CD8-positive, alpha-beta memory T cell (primary cell): ENCODE measurements at places on chromosomes 3 and 15. TPM values are rescaled to one million over a fixed set of nuclear protein-coding genes. Genes with fewer than 3 reads are reported as not detected.

Gene RTP4
- 2.4 TPM for total RNA-seq

DNA sequence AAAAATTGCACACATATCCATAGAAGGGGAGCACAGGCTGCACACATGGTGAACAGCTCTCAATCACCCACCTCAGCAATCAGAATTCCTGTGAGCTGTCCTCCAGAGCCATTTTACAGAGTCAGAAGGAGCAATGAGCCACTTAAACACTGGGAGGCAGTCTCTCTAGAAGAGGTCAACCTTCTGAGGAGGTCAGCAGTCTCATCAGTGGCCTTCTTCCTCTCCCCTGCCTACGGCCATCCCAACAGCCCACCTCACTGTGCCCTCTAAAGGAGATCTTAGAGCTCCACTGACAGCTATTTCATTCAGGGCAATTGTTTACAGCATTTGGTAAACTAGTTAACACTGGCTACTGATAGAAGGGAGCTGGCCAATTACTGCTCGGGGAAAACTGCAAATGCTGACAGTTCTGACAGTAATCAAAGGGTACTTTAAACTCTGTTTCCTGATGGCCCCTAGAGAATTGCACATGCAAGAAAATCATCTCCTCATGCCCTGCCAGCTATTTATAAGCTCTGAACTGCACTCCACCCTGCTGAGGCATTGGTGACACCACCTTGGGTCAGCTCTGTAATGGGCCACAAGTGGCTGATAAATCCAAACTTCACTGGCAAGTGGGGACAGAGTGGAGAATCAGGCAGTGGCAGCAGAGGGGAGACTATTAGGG, 42.1 kb upstream of the TSPAN3 start:
- DNase-seq = no peak

DNA sequence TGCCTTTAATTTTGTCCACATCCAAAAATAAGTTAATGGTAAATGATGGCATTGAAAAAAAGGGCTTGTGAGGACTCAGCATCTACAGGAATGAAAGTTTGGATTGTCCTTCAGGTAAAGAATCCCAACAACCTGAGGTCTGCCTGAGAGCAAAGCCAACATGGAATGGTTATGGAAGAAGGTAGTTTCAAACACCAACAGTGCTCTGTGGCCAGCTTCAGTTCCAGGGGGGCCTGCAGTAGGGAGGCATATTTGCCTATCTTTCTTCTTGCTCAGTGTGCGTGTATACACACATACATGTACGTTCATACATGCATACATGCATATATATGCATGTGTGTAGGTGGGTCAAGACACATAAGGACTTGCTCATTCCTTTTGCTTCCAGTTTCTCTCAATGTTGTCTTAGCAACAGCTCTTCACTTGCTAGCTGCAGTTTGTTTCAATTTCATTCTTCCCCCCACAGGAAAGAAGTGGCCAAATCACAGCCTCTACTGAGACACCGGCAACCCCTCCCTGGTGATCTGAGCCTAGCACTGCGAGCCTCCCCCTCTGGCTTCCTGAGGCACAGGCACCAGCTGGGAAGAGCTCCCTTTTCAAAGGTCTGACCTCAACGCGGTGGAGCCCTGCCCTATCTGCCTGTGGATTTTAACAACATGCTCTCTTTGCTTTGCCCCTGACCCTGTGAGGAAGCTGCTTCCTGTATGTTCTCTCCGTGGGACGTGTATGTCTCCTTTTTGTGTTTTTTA, 146.2 kb downstream of the KLF13 start:
- DNase-seq = peak; percentile 63

Gene CCDC71
- total RNA-seq = 32.1 TPM

DNA sequence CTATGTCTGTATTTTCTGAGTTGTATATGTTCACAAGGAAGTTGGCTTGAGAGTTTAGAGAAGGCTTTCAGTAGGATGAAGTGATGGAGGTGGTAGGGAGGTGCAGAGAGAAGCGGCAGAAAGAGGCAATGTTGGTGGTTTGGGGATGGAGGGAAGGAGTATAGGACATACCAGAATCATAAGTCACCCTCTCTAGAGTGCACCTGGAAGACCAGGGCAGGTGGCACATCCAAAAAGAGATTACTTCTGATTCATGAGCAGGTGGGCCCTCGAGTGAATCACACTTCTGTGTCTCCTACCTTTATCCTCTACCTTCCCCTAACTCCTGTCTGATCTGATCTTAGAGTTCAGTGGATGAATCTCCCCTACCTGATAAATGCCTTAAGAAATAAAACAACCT, 41.8 kb upstream of the MRPL3 start:
- DNase-seq = no peak

GRCh38 chr3:144112036-144112435, 140.4 kb downstream of the DIPK2A start:
- DNase-seq = no peak

Gene ACKR4
- not detected for total RNA-seq

Gene GOLGA8K
- total RNA-seq = 0.13 TPM

GRCh38 chr3:130711565-130712324, 34.9 kb downstream of the PIK3R4 start:
- DNase-seq = no peak

GRCh38 chr15:62816342-62817069, 226.0 kb upstream of the TPM1 start:
- DNase-seq = no peak

GRCh38 chr15:50234764-50235163, 30.8 kb downstream of the HDC start:
- DNase-seq = no peak

GRCh38 chr3:178223876-178224275, 312.4 kb upstream of the KCNMB2 start:
- DNase-seq = no peak

Gene EXD1
- not detected for total RNA-seq

DNA sequence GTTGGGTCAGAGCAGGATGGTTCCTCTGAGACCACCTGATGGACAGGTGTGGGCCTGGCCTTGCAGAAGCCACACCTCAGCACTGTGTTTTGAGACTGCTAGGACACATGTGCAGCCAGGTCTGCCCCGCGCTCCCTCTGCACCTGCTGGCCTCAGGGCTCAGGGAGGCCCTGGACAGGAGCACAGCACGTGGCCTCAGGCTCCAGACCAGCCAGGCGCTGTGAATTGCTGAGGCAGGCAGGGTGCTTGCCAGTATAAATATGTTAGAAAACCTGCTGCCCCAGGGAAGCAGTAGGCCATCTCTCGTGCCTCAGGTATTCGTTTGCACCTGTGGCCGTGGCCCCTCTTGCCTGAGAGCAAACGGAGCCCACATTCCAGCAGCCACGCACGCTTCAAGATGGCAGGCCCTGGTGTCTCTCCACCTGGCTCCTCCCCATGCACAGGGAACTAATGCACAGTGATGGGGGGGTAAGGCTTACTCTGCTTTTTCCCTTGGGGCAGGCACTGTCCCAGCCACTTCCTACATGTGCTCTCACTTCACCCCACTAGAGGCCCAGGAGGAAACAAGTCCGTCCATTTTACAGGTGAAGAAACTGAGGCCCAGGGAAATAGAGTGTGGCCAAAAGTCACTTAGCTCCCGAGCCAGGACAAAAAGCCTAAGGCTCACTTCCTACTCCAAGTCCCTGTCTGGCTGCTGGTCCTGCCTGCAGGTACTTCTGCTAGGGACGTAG, 20.4 kb downstream of the SEC61A1 start:
- DNase-seq = no peak

Gene CLEC3B
- total RNA-seq = 0.24 TPM

DNA sequence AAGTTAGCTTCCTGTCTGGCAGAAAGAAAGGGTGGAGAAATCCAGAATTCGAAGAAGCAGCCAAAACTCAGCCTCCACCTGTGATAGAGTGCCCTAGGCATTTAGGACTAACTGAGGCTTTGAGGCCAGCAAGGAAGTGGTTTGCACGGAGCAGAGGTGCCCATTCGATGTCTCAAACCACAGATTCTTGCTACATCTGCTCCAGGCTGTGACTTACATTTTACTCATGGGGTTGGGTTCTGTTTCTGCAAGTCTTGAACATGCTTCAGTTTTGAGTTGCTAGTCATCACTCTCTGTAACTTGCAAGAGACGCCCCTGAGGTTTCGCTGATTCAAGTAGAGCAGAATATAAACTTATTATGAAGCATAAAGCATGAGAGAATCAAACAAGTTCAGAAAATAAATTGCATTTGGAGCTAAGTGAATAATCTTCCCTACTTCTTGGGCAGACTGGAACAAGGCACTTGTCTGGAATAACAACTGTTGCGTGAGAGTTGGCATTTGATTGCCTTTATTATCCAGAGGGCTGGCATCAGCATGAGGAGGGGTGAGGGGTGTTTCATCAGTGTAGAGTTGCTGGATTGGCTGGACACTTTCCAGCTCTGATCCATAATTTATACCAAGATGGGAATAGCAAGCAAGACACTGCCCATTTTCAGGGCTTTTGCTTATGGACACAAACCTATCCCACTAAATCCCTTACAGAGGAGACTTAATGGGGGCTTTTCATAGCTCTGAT, 256.5 kb downstream of the AGBL1 start:
- DNase-seq = no peak

DNA sequence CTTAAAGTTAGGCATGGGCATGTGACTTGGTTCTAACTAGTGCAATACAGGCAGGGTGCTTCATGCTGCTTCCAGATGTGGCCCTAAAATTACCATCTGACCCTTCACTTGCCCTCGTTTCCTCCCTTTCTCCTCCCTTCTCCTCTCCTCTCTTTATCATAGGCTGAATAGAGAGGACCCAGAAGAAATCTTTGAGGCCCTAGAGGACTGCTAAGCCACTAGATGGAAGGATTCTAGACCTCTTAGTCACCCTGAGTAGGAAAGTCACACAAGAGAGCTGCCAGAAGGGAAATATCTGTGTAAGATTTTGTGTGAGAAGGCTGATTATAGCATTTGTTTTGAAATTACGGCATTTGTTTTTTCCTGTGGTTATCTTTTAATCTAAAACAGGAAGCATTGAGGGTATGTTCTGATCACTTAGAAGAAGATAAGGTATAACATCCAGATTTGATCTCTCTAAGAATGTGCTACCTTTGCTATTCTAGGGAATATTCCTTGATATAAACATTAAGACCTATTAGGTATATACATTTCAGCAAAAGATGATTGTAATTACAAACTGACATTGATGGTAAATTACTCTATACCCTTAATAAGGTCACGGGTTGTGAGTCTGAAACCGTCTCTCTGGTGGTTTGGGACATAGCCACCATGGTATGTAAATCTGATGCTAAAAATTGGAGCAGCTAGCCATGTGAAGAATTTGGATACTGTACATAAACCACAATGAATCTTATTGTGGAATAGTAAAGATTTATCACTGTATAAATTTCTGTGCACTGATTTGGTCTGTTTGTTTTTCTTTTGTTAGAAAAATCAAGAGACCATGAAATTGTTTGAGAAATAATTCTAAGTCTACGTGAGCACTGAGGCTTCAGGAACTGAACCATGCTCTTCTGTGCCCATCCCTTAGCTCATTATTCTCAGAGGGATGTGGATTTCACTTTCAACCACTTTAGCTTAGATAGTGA, 84.1 kb downstream of the TP63 start:
- DNase-seq = no peak

GRCh38 chr15:66110864-66111263, 142.7 kb downstream of the MEGF11 start:
- DNase-seq = no peak

GRCh38 chr15:51132384-51133139, 37.9 kb upstream of the TNFAIP8L3 start:
- DNase-seq = no peak

DNA sequence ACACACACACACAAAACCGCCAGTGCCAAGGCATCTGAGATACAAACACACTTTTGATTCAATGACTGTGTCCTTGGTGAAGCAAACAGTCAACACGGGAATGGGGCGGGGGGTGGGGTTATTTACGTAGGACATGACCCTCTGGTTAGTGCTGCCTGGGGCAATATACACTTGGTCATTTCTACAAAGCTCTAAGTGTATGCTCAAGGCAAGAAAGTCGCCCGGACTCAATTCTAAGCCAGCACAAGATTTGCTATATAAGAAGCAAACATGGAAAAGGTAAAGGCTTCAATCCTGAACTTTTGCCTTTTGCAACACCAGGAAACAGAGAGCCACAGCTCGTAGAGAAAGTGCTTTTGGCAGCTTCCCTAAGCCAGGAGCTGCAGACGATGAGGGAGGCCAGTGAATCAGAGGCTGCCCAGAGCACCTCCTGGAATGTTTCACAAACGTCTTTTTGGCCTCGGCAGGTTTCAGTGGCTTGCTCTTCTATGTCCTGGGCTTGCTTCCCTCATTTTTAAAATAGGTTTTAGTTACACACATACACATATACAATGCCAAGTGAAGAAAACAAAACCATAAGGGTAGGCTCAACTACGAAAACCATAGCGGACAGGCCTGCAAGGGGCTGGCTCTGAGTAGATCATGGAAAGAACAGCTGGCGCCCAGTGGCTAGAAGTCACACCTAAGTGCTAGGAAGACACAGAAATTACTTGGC, 73.6 kb downstream of the TM4SF4 start:
- no peak for DNase-seq

Gene SERP1
- total RNA-seq = 135 TPM

- DNase-seq = no peak
These were observed 51.6 kb upstream of the SRGAP3 start for GRCh38 chr3:9301091-9301490.

DNA sequence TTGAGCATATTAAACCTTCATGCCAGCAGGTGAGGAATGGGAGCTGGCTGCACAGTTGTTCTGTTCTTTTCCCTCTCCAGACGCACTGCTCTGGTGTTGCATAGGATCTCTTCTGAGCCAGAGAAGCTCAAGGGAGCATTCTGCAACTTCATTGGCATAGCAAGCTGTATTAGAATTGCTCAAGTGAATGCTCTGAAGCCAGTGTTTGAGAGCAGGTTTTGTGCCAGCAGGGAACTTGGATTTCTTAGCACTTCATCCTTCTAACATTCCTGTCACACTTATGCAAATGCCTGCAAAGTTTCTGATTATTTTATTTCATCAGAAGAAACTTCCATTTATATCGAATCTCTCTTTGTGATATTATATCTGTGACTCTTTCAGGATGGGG, 366.6 kb downstream of the AGBL1 start:
- DNase-seq = no peak

Gene NIPA2
- 102 TPM for total RNA-seq

DNA sequence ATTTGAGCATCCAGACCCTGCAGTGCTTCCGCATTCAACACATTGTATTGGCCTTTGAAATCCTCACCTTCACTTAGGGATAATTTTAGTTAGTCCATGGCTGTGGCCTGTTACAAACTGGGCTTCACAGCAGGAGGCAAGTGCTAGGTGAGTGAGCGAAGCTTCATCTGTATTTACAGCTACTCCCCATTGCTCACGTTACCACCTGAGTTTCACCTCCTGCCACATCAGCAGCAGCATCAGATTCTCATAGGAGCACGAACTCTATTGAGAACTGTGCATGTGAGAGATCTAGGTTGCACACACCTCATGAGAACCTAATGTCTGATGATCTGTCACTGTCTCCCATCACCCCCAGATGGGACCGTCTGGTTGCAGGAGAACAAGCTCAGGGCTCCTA, 222.1 kb upstream of the NR2F2 start:
- no peak for DNase-seq

GRCh38 chr3:110881069-110881468, 190.5 kb upstream of the NECTIN3 start:
- DNase-seq = no peak

Gene B3GALNT1
- total RNA-seq = 2.4 TPM

- DNase-seq = no peak
These were observed 13.2 kb downstream of the PFKFB4 start for GRCh38 chr3:48543271-48543866.
